ENCODE measurements at places on chromosomes 7 and 10.

DNA sequence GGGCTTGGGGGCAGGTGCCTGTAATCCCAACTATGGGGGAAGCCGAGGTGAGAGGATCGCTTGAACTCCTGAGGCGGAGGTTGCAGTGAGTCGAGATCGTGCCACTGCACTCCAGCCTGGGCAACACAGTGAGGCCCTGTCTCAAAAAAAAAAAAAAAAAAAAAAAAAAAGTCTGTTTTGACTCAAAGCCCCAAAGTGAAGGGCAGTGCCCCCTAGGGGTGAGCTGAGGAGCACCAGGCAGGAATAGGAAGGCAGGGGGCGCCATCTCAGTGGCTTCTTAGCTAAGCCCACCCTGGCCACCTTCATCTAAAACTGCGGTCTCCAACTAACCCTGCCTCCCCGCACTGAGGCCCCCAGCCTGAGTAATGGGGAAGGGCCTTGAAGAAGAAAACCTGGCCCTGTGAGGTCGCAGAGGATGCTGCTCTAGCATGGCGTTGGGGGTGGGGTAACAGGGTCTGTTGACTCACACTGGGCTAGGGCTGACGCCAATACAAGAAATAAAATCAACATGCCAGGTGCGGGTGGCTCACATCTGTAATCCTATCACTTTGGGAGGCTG lies 9.8 kb downstream of the PODXL start:
- DNase-seq = no peak

DNA sequence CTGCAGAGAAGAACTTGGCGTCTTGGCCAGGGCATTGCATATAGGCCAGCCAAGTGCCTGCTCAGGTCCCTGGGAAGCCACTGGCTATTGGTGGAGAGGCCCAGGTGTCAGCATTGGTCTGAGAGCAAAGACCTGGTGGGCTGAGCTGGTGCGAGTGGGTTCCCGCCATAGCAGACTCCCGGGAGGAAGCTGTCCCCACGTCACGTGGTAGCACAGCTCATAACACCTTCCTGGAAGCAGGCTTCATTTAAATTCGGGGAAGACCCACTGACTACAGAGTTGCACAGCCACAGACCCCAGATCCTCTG lies 130.5 kb downstream of the WDR37 start:
- no peak for DNase-seq

DNA sequence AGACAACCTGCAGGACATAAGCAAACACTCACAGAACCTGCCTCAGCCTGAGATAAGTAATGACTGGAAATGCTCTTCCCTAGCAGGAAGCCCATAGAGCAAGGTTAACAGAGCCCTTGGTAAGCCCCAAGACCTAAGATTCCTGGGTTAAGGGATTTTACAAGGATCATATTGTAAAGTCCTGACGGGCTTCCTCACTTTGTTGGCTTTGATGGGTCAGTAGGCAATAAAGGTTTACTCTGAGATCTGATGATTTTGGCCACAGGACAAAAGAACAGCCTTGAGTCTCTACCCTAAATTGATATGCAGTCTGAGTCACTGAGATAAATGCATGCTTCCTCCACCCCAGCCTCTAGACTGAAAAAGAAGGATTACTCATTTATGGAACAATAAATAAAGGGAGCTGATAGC lies 270.8 kb downstream of the HTR7 start:
- DNase-seq = no peak

DNA sequence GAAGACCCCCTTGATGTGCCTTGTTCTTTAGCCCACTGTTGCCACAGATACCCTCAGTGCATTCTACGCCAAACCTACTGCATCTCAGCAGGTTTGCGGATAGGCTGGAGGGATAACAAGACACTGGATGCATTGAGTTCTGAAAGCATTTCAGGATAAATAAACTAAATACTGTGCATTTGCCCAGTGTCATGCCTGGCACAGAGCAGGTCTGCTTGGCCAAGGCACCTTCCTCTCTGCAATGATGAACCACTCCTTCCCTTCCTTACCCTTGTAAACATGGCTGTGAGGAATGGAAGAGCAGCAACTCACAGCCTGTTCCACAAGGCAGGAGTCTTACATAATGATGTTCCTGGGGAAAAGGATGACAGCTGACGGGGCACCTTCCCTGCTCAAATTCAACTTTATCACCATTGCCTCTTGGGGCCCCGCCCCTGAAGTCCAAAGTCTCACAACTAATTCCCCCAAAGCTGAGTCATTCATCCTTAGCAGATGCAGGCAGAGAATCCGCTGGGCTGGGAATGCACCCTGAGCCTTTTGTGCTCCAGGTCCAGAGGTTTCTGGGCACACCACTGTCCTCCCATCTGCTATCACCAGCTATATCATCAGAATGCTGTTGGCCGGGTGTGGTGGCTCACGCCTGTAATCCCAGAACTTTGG lies 11.6 kb downstream of the DDX56 start:
- no peak for DNase-seq

GRCh38 chr10:58965855-58966254 lies 210.6 kb upstream of the PHYHIPL start:
- no peak for DNase-seq

GRCh38 chr7:81195033-81195432 lies 276.2 kb upstream of the SEMA3C start:
- no peak for DNase-seq

DNA sequence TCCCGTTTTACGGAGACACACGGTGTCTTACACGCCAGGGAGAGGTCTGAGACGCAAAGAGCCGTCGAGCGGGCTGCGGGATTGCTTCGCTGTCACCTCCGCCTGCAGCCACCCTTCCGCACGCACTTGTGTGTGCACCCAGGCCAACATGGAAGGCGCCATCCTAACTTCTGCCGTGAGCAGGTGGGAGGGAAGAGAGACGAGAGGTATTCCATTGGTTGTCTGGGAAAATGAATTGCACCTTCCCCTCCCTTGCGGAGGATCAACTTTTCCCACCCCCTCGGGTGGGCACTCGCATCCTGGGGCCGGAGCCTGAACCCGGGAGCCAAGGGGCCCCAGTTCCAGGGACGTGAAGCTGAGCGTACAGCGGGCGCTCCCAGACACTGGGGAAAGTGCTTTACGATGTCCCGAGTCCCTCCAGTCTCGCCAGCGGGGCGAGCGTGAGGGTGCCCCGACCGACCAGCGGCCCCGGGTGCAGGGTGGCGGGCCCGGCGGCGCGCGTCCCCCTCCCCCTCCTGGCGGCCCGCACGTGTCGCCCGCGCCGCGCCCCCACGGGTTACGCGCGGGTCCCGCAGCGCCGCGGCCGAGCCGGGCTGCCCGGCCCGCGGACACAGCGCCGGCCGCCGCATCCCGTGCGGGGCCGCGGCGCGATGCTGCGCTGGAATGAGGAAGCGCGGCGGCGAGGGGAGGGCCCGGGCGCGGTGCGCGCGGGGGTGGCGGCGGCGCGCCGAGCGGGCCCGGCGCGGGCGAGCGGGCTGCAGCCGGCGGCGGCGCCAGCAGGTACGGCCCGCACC lies 984 bp upstream of the IKZF1 start:
- no peak for DNase-seq

All from stimulated activated CD4-positive, alpha-beta T cell treated with anti-CD3 and anti-CD28 coated beads, Interleukin-1b, Interleukin-23, amount 100 ng/mL, for 1 hour (primary cell).